Activated T-cell treated with anti-CD3 and anti-CD28 coated beads, Interleukin-2, amount 50 U/mL, for 24 hours (primary cell): ENCODE measurements at places on chromosomes 4 and X.

- no peak for DNase-seq
Observed at GRCh38 chr4:138907174-138907573, 108.4 kb upstream of the NOCT start.

- no peak for DNase-seq
Observed at GRCh38 chr4:180394312-180394711, 1848.9 kb upstream of the TENM3 start.

DNA sequence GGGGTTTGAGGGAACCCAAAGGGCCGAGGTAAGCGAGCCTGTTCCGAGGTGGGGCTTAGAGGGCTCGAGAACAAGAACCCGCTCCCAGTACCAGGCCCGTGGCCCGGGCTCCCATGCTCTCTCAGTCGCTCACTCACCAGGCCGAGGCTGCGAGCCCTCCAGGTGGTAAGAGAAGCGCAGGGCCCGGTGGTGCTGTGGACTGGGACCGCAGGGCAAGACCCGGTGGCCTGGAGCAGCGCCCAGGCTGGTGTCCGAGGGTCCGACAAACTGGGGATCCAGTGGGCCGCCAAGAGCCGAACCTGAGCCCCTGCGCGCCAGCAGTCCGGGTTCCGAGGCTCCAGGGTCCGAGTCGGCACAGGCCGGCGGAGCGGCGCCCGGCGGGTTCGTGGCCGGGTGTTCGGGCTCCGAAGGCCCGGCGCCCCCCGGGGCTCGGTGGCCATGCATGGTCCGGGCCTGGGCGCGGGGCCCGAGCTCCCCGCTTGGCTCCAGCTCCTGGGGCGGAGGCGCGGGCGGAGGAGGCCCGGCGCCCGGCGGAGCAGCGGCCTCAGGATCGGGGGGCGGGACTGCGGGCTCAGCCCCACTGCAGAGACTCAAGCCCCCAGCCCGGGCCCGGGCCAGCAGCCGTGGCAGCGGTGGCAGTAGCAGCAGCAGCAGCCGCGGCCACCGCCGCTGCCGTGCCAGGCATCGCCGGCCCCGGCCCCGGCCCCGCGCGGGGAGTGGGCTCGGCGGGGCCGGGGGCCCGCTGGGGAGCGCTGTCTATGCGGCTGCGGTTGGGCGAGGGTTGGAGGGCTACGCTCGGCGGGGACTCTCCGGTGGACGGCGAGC, 833 bp downstream of the FGD1 start:
- DNase-seq = no peak

DNA sequence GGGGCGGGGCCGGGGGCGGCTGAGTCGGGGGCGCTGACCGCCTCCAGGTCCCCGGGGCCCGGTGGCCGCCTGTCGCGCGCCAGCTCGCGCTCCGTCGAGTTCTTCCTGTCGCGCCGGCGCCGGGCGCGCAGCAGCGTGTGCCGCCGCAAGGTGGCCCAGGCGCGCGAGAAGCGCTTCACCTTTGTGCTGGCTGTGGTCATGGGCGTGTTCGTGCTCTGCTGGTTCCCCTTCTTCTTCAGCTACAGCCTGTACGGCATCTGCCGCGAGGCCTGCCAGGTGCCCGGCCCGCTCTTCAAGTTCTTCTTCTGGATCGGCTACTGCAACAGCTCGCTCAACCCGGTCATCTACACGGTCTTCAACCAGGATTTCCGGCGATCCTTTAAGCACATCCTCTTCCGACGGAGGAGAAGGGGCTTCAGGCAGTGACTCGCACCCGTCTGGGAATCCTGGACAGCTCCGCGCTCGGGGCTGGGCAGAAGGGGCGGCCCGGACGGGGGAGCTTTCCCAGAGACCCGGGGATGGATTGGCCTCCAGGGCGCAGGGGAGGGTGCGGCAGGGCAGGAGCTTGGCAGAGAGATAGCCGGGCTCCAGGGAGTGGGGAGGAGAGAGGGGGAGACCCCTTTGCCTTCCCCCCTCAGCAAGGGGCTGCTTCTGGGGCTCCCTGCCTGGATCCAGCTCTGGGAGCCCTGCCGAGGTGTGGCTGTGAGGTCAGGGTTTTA, 1.5 kb downstream of the ADRA2C start:
- DNase-seq = no peak

- no peak for DNase-seq
Observed at GRCh38 chr4:114879916-114880669, 233.3 kb downstream of the NDST4 start.

- no peak for DNase-seq
Observed at GRCh38 chr4:175954685-175955084, 111.0 kb upstream of the WDR17 start.

DNA sequence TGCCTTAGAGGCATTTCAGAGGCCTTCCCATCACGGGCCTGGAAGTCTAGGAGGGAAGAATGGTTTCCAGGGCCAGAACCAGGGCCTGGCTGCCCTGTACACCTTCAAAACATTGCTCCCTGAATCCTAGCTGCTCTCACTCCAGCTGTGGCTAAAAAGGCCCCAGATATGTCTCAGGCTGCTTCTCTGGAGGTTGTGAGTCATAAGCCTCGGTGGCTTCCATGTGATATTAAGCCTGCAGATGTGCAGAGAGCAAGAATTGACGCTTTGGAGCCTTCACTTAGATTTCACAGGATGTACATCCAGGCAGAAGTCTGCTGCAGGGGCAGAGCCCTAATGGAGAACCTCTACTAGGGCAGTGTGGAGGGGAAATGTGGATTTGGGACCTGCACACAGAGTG, 502.5 kb downstream of the GRXCR1 start:
- DNase-seq = no peak

DNA sequence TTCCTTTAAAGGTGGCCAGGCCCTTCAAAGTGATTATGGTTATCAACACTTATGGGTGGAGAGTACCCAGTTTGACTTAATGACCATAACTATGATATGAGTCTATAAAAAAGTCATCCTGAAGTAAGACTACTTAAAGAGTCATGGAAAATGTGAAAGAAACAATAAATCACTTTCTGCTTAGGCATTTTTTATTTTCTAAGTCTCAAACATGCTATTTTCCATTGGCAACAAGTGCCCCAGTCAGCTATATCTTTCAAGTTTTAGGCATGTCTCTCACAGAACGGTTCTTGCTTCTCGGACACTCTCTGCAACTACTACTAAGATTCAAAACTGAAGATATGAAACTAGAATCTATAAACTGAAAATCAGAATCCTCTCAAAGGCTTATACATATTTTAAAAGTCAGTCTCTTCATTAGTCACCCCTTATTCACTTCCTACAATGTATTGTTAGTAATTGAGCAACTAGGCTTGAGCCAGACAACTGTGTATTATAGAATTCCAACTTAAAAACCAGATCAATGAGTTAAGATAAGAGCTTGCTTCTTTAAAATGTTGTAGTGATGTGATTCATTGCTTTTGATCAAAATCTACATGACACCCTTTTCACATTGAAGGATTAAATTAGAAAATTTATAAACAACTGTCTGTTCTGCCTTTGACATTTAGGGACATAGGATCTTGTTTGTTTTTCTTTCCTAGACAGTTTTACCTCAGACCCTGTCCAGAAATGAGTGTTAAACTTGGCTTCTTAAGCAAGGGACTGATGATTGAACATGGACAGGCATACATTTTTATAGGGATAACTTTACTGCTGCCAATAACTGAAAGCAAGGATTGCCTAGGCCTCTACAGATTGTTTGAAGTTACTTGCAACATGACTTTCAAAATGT, 2.9 kb downstream of the ANTXR2 start:
- DNase-seq = no peak

DNA sequence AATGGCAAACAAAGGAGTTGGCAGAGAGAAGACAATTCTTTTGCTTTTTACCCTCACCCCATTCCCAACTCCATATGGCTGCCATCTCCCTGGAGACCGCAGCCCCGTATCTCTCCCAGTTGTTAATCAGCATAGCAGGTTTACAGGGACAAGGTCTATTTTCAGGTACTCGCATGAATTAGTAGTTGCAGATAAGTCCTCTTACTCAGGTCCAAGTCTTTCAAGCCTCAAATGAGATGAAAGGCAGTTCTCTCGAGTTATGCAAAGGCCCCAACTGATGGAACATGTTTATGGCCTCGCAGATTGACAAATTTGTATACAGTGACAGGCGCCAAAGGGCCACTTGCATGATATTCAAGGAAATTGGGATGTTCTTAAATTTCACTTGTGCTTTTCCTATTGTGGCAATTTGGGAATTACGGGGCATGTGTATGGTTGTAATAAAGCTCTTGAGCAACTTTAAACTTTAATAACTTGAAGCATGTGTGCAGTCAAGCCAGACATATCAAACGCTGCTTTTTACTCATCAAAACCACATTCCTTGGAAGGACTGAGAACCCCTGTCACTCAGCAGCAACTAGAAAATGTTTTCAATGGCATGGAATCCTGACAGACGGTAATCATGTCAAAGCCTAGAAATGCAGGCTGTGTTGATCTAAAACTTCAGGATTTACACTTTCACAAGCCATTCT, 45.1 kb downstream of the KDR start:
- DNase-seq = no peak

DNA sequence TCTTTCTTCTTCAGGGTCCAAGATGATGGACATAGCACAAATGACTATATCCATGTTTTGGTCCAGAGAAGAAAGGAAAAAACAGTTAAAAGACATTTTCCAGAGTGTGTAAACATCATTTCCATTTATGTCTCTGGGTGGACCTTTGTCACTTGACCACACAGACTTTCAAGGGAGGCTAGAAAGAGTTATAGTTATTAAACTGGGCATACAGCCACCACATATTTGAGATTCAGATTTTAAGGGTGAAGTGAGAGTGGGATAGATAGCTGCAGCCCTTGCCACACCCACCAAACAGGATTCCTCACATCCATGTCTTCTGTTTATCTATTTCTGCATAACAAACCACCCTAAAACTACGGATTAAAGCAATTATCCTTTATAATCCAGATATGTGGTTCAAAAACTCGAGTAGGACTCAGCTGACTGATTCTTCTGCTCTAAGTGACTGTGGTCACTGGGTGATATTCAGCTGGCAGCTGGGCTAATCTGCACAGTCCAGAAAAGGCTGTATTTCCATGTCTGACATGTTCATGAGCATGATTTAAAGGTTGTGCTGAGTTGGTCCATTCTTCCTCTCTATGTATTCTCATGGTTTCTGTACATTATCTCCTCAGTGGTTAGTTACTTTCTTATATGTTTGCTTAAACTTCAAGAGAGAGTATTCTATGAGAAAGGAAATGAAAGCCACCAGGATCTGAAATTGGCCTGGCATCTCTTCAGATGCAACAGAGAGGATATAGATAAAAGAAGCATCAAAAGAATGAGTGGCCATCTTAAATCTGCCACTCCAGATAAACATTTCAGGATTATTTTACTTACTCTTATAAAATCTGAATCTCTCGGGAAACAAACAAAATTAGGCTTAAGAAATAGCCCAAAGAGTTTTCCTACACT, 459.8 kb upstream of the CTSO start:
- no peak for DNase-seq

GRCh38 chr4:56026596-56026995, 77.9 kb downstream of the CEP135 start:
- DNase-seq = no peak
